CD8-positive, alpha-beta T cell (primary cell): ENCODE measurements at places on chromosomes 6 and 20. TPM values are rescaled to one million over a fixed set of nuclear protein-coding genes. Genes with fewer than 3 reads are reported as not detected.

Gene GSTA3
- not detected for total RNA-seq

Gene FAM209B
- total RNA-seq = 2.3 TPM

Gene BCAS1
- total RNA-seq = not detected

Gene NDRG3
- 15.1 TPM for total RNA-seq

Gene MAP7
- 0.24 TPM for total RNA-seq

Gene TNFRSF6B
- total RNA-seq = 2.0 TPM

Gene LEMD2
- total RNA-seq = 124 TPM
